ENCODE measurements at places on chromosomes 2 and 18.

DNA sequence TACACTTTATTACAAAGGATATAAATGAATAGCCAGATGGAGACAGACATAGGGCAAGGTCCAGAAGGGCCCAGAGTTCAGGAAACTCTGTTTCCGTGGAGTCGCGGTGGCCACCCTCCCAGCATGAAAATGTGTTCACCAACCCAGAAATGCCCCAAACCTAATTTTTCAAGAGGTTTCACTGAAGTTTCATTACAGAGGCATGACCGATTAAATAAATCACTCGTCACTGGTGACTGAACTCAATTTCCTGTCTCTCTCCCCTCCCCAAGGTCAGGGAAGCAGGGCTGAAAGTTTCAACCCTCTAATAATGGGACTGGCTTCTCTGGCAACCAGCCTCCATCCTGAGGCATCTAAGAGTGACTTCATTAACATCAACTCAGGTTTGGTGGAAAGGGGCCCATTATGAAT, 22.4 kb downstream of the USP40 start:
- DNase-seq, result no peak

DNA sequence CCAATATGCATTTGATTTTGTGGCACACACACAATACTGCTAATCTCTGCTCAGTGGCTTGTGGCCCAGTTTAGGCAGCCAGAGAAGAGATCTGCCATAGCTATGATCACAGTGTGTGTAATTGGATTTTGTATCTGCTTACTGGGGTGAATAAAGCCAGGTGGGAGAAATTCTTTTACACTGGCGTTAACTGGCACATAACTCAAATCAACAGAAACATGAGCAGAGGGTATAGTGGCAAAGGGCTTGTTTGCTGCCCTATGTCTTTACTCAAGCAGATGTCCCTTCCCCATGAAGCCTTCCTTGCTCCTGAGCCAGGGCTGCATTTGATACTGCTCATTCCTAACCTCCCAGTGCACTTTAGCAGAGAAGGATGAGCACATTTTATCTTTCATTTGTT, 28.5 kb downstream of the STON1 start:
- DNase-seq, result no peak

- no peak for DNase-seq
Measured at GRCh38 chr2:128485761-128486639, 167.3 kb upstream of the HS6ST1 start.

- peak; percentile 81 for DNase-seq
Measured at GRCh38 chr2:121634354-121635307, 14.6 kb downstream of the CLASP1 start.

GRCh38 chr2:212284166-212284565, 254.4 kb downstream of the ERBB4 start:
- DNase-seq, result no peak

DNA sequence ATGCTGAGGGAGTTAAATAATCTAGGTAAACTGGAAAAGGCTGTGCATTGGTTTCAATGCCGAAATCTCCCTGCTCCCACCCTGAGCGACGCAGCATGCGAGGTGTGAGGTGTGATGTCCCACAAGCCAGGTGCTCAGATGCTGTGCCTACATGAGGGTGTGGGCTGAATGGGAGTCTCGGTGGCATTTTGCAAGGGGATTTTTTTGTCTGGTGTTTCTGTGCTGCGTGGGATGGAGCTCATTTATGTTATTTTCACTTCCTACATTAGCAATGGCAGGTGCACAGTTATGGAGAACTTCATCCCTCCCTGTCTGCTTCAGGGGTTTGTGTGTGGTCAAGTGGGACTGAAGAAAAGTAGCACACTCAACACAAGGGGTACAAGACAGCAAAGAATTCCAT, 110.2 kb upstream of the CCDC68 start:
- no peak for DNase-seq

DNA sequence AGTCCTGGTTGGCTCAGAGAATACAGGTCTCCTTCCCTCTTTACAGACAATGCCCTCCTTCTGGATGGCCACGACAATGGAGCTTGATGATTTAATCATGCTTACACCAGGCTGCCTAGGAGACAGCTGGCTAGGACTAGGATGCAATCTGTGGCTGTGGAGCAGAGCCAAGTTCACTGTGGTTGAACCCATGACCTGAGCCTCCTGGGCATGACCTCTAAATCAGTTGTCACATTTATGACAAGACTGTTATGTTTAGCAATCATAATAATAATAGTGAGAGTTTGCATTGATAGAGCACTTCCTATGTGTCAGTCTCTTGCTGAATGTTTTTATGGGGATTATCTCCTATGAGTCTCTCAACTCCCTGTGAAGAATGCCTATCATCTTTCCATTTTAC, 244.1 kb downstream of the ICOS start:
- DNase-seq, result no peak

DNA sequence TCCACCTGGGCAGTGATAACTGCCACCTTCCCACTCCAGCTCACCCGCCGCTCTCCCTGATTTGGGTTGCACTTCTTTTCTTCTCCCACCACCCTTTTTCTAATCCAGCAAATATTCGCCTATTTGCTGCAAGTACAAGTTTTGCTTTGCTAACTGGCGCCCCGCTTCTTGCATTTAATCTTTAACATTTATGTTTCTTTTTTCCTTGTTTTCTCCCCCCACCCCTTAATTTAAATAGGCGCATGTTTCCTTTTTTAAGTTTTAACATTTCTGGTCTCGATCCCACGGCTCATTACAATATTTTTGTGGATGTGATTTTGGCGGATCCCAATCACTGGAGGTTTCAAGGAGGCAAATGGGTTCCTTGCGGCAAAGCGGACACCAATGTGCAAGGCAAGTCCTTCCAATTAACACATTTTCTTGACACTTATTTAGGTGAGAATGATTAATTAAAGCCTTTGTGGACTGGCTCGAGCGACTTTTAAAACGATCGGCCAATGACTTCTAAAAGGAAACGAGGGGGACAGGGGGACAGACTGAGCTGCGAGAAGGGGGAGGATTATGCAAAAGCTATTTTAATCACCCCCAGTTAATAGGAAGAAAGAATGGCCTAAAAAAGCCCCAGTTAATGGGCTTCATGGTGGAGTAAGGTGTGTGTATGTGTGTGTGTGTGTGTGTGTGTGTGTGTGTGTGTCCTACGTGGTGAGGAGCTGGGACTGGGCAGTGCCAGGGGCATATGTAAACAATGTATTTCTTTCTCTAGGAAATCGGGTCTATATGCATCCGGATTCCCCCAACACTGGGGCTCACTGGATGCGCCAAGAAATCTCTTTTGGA, 1.6 kb downstream of the TBR1 start:
- DNase-seq, result no peak

DNA sequence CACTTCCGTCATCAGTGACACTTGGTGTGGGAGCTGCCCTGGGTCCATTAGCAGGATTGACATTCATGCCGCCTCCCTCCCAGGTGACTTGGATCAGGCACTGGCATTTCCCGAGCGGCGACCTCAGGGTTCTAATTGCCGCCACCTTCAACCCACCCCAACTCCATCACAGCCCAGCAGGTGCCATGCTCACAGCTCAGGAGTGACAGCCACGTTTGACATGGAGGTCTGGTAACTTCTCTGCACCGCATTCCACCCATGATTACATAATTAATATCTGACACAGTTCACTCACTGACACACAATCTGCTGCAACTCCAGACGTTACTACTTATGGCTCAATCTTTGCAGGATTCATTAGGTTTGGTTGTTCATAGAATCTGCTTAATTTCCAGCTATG, 450.9 kb upstream of the MYT1L start:
- DNase-seq, result no peak

DNA sequence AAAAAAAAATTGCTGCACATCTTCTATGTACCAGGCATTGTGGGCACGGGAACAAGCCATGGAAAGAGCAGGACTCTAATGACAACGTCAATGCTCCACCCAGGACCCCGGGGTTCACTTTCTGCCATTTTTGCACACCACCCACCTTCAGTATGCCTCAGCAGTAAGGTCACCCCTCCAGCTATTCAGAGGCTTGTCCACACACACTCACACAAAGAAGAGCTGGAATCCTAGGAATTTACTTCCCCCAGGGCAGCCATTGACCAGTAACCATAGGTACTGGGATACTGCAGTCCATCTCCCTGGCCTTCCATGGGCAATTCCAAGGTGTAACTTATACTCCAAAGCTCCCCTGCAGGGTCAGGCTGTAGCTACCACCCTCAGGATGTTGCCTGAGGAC, 170.8 kb downstream of the SUCLG1 start:
- DNase-seq, result no peak

GRCh38 chr2:239462671-239463506, 62.1 kb upstream of the HDAC4 start:
- DNase-seq, result no peak

DNA sequence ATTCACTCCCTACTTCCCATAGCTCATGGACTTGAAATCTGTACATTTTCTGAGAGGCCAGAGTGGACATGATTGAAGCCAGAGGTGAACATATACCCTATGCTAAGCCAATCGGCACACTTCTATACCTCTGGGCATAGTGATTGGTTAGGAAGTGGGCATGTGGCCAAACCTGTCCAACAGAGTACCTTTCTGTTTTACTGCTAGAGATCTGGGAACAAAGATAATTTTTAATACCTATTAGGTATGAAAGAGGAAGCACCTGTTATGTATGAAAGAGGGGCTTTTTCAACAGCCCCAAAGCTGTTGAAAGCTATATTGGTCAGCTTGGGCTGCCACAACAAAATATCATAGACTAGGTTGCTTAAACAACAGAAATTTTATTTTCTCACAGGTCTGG, 27.7 kb downstream of the METTL8 start:
- no peak for DNase-seq

GRCh38 chr2:161796192-161796591, 172.0 kb downstream of the SLC4A10 start:
- peak; percentile 3 for DNase-seq

- no peak for DNase-seq
Measured at GRCh38 chr18:13407484-13407883, 188.9 kb downstream of the LDLRAD4 start.

- no peak for DNase-seq
Measured at GRCh38 chr2:99933894-99934650, 208.3 kb downstream of the AFF3 start.

GRCh38 chr2:79649531-79649930, 136.7 kb downstream of the CTNNA2 start:
- DNase-seq, result no peak

DNA sequence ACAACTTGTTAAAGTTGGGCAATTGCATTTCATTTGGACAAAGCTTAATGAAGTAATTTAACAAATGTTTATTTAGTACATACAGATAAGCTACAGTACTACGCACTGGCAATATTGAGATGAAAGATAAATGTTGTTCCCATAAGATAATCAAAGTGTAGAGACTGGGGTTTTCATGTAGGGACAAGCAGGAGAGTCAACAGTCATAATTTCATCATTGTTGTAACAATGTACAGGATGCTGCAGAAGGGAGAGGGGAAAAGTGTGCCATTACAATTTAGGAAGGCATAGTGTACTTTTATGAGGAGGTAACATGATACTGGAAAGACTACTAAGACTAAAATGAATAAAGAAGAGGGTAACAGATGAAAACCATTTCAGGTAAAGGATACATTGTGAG, 441.6 kb downstream of the ERBB4 start:
- peak; percentile 0 for DNase-seq

GRCh38 chr2:107584577-107584976, 242.1 kb upstream of the RGPD4 start:
- DNase-seq, result peak; percentile 38

DNA sequence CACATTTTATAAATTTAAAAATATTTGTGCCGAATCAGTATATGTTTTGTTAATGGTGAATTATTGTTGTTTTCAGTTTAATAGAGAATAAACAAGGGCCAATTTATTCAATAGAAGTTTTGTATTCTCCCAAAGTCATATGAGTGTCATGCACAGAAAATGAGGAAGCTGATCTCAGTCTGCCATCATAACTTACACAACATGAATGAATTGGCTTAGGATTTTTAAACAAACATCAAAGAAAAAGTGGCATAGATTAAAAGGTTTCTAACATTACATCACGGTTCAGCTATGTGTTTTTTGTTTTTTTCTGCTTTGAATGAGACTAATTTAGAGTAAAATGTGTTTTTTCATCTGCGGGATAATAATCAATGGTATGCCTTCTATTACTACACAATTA, 123.4 kb upstream of the CTNNA2 start:
- DNase-seq, result no peak

DNA sequence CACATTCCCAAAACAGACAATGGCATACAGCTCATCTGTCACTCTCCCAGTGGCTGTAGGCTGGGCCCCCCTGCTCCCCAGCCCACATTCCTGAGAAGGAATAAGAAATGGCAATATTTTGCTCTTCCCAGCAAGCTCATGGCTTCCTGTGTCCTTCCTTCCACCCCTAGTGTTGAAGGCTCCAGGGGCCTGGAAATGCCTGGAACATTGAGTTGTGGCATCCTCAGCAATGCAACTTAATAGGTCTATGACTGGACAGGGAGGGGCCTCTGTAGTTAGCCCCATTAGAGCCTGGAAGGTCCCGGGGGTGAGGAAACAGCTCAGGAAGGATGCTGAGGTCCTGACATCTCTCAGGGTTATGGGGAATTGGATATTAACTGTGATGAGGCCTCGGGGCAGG, 3.3 kb downstream of the KIF3C start:
- DNase-seq, result no peak

DNA sequence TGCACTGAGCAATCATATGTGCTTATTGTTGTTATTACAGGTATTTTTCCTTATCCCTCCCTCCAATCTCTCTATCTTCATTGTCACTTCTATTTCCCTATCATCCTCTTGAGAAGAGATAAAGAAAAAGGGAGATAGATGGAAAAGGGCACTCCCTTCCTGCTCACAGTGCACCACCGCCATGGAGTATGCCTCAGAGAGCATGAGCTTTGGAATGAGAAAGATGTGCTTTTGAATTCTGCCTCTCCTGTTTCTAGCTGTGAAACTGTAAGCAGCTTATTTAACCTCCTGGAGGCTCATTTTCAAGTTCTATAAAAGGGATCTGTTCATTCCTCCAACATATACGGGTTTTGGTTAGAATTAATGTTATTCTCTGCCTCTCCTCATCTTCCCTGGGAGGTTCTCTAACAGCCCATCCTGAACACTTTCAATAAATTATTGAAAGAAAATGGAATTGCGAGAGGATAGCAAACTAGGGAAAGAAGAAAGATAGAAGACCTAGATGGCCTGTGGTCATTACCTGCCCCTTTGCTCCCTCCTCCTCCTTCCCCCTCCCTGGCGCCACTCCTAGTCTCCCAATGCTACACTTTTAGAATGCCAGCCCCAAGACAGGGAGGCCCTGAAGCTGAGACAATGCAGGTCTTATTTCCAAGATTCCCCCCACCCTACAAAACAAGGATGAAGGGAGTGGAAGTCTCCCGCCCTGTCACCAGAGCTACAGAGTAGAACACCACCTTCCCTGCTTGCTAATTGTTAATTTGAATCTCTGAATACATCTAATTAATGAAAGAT, 37.8 kb downstream of the FIGN start:
- DNase-seq, result no peak

GRCh38 chr18:13457327-13457726, 238.8 kb downstream of the LDLRAD4 start:
- DNase-seq, result no peak

DNA sequence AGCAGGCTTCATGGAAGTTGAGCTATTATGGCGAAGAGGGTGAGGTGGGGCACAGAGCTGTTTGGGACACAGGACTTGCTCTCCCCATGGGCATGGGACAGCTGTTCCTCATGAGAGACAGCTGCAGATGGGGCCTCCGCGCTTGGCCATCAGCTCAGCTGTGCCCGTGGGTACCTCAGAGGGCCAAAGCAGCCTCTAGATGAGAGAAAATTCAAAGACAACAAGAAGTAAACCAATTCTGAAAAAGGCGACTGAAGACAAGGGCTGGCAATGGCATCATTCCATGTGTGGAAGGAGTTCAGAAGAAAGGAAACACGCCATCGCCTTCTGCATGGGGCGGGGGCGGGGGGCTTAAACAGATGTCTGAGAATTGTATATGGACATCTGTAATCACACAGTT, 136.2 kb downstream of the BCL2 start:
- no peak for DNase-seq

Data from RWPE1 (cell line).